Omental fat pad (tissue), 4 donors: ENCODE measurements at places on chromosomes 5 and 9. TPM values are rescaled to one million over a fixed set of nuclear protein-coding genes. Genes with fewer than 3 reads are reported as not detected.

Gene MAT2B
- total RNA-seq: 40.6 TPM

Gene WHRN
- total RNA-seq: 3.0 TPM

Gene ORM2
- total RNA-seq: not detected

Gene MZB1
- 1.6 TPM for total RNA-seq

Gene SPARC
- 724 TPM for total RNA-seq

Gene MAMDC4
- total RNA-seq: 1.6 TPM

Gene PCDHGB7
- 9.2 TPM for total RNA-seq

Gene RORB
- total RNA-seq: 2.8 TPM
